Fibroblast of skin of right quadriceps (primary cell): ENCODE measurements at places on chromosomes 3 and 15.
A peak's percentile ranks its signal among the peaks of the same experiment; 100 is the strongest.

GRCh38 chr3:88311826-88312225, 162.1 kb downstream of the C3orf38 start:
- DNase-seq = no peak

DNA sequence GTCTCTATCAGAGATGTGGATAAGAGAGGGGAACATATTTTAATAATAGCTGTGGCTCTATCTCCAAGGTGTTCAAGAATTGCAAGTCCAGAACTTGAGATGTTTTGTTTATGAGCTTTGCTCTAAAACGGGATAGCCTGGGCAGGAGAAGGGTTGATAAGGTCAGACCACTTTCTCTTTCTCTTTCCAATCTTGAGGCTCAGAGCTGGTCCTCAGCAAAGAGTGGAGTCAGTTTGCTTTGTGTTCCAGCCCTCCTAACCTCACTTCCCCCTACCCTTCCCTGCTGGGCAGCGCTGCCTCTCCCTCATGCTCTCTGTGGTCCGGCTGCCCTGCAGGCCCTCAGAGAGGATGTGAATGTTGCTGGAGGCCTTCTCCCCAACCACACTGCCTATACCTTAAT, 13.8 kb downstream of the KLHL6 start:
- DNase-seq = no peak

DNA sequence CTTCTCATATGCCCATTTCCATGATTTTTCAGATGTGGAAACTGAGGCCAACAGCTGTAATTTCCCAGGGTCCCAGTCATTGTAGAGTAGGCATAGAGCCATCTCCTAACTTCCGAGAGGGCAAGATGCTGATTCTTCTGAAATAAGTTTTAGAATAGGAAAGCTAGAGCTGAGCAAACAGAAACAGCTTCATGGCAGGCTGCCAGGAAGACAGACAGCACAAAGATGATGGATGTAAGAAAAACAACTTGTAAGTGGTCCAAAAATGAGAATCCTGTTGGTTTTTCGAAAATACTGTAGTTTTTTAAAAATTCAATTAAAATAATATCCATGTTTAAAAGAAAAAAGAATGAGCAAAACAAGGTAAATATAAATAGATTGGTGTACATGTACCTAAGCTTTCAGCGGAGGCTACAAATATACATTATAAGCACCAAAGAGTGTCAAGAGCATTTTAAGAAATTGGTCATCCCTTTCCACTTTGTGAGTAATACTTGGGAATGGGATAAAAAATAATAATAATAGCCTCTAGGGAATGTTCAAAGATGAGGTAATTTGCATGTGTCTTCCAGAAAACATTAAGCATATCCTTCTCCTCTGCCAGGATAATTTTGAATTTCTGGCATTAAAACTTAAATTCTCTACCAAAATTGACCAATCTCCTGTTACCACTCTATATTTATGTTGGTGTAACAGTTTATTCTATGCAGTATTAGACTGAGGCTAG, 406.6 kb downstream of the MECOM start:
- DNase-seq = peak; percentile 13

DNA sequence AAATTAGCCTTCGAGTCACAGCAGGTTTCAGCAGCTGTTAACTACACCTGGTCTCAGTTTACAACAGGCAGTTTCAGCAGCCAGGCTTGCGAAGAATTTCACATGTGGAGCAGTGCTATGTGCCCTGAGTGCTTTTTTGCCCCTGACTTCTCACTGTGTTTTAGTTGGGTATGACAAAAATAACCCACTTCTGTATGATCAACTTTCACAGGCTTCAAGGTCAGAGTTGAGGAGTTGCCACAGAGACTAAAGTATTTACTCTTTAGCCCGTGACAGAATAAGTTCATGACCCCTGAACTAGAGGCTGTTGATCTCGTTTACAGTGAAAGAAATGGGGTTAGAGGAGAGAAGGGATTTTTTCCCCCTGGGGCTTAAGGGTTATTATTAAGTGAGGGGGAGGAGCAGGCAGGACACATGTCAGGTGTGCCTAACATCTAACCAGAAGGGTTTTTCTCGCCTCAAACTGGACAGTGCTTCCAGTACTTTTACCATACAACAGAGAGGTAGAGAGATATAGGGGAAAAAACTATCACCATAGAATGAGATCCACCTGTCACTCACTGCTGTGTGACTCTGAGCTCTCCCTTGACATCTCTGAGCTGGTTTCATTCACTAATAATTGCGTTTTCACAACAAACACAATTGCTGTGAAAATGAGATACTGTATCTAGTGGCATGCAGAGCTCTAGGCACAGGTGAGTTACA, 14.0 kb upstream of the TOPBP1 start:
- no peak for DNase-seq

DNA sequence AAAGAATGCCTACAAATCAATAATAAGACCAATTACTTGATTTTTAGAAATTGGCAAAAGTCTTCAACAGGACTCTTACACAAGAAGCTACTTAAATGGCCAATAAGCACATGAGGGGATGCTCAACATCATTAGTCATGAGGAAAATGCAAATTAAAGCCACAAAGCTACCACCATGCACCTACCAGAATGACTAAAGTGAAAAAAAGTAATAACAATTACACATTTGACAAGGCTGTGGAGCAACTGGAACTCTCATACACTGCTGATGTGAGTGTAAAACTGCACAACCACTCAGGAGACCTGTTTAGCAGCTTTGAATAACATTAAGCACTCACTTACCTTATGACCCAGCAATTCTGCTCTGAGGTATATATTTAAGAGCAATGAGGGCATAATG, 68.4 kb downstream of the PPCDC start:
- no peak for DNase-seq

- DNase-seq = peak; percentile 88
Measured at GRCh38 chr3:142850395-142851023, 38.4 kb downstream of the PCOLCE2 start.

- DNase-seq = peak; percentile 60
Measured at GRCh38 chr3:132641837-132642538, 17.6 kb downstream of the ACAD11 start.

DNA sequence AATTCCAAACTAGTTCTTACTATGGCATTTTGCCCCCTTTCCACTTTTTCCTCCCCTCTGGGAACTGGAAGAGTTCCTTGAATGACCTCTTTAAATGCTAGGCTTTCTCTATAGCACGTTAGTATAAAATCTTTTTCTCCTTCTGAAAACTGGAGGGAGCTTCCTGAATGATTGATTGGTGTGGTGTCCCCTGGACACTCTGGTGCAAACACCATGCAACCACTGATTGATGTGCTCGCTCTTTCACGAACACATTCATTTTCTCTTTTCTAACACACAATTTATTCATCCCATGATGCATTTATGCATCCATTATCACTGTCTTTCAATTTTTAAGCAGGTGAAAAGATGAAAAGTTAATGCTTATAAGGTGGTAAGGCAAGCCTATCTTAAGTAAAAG, 159.1 kb upstream of the NANOGP8 start:
- peak; percentile 8 for DNase-seq

- DNase-seq = no peak
Measured at GRCh38 chr15:44729408-44730127, 6.8 kb upstream of the TRIM69 start.

- DNase-seq = no peak
Measured at GRCh38 chr3:160174621-160175020, 50.6 kb upstream of the C3orf80 start.
